ENCODE measurements at places on chromosomes 4 and X. TPM values are rescaled to one million over a fixed set of nuclear protein-coding genes. Genes with fewer than 3 reads are reported as not detected.

GRCh38 chr4:81432825-81433224, 38.9 kb downstream of the RASGEF1B start:
- no peak for DNase-seq

DNA sequence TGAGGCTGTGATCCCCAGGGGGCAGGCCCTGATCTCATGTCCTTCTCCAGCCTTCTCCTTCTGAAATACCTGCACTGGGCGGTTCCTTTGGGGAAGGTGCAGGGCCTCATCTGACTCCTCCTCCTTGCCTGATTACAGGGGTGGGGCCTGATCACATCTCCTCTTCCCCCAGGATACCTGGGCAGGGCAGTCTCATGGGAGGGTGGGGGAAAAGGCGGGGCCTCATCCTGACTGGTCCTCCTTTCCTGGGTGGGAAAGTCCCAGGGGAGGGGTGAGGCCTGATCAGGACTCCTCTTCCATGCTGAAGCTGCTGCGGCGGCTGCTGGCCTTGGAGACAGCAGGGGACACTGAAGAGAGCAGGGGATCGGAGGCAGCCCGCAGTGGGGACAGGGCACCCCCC, 13.3 kb downstream of the TFE3 start:
- DNase-seq: no peak

The SHROOM2 gene
- polyA plus RNA-seq: 21.7 TPM

The GTPBP6 gene
- polyA plus RNA-seq: 42.1 TPM

- DNase-seq: no peak
These were observed 25.7 kb downstream of the GAB3 start for GRCh38 chrX:154724993-154725756.

The HTATSF1 gene
- polyA plus RNA-seq: 140 TPM

The ADH1C gene
- polyA plus RNA-seq: 19.6 TPM
